Stimulated activated CD4-positive, alpha-beta T cell treated with anti-CD3 and anti-CD28 coated beads, Interleukin-1b, Interleukin-23, amount 100 ng/mL, for 4 hours (primary cell): ENCODE measurements at places on chromosomes 7 and 10.

DNA sequence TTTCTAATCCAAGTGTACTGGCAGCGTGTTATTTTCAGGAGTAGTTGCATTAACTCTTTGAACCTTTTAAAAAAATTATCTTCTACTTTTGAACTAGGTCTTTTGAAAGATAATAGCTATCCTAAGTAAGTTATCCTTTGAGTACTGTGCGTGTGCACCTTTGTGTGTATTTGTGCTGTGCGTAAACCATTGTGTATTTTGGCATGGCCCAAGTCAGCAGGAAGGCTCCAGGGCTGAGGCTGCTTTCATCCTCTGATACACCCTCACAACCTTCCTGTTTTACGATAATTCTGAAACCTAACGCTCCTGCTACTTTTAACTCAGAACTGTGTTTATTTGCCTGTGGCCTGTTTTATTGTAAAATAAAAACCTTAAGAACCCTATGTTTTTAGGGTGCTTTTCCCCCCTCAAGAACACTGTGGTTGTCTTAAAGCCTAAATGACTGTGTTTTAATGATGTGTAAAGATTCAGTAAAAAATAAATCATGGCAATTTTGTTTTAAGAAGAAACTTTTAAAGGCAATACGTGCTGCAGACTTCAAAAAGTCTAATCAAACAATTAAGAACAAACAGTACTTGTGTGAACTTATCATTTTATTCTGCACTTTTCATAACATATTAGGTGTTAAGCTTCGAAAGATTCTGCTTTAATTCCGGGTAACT lies 57.5 kb downstream of the HDAC9 start:
- DNase-seq: no peak

DNA sequence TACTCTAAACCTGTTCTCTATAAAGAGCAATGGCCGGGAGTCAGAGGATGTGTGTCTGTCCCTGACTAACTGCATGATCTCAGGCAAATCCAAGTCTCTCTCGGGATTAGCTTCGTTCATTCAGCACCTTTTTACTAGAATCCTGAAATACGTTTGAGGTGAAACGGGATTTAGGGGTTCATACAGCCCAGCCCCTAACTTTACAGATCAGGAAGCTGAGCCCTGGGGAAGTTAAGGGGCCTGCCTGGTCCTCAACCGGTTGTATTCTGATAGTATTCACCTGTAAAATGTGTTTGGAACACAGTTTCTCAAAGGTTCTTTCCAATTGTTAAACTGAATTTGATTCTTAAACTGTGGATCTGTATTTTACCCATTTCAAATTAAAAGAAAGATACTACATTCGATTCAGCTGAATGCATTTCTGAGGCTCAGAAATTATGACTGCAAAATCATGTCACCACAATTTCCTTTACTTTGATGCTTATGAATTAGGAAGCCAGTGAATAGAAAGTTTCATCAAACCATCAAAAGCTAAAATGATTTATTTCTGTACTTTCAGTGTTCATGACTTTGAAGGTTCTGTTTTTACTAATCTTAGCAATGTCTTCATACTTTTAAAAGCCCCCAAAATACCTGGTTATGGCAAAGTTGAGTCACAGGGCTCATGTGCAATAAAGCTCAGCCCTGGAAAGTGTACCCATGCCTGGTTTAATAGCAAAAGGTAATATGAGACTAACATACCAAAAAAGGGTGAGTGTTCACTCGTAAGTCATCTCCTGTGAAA lies 28.9 kb upstream of the EZH2 start:
- peak; percentile 65 for DNase-seq

DNA sequence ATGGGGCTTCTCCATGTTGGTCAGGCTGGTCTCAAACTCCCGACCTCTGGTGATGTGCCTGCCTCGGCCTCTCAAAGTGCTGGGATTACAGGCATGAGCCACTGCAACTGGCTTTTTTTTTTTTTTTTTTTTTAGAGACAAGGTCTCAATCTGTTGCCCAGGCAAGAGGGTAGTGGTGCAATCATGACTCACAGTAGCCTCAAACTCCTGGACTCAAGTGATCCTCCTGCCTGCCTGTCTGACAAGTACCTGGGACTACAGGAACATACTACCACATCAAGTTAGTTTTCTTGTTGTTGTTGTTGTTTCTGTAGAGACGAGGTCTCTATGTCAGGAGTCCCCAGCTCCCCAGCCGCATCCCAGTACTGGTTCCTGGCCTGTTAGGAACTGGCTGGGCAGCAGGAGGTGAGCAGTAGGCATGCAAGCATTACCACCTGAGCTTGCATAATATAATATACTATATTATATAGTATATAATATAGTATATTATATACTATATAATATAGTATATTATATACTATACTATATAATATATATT lies 55.7 kb downstream of the TPK1 start:
- DNase-seq: no peak

- no peak for DNase-seq
Observed at GRCh38 chr10:113425541-113425951, 127.3 kb upstream of the HABP2 start.

GRCh38 chr10:131662851-131663250 lies 238.0 kb upstream of the PPP2R2D start:
- no peak for DNase-seq

GRCh38 chr10:101451667-101452069 lies 97.7 kb downstream of the BTRC start:
- DNase-seq: no peak

DNA sequence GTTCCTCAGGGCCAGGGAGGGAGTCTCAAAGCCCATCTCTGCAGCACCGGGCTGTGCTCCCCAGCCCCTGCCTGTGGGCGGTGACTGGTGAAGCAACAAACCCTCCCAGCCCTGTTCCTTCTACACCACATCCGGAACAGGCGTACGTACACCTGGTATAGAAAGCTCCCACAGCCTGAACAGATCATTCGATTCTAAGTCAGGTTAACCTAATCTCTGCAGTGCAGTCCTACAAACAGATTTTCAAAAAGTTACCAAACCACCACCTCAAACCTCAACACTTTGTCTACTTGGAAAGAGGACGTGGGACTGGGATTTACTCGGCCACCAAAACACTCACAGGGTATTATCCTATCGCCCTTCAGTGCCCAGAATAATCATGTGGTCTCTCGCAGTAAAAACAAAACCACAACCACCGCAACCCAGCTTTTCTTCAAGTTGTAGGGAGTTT lies 238.4 kb downstream of the DIP2C start:
- peak; percentile 17 for DNase-seq

DNA sequence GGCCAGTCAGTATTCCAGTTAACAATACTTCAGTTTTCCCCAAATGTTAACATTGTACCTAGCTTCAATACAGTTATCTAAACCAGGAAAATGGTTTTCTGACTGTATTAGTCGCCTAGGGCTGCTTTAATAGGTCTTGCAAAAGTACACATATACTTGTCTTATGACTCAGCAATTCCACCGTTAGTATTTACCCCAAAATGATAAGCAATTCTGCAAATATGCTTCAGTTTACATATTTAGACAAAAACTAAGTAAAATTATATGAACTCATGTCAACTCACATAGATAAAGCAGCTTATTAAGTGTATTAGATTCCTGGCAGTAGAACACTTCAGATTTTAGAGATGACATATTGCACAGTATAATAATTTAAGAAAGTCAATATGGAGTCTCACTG lies 363.3 kb downstream of the ARL4A start:
- no peak for DNase-seq

DNA sequence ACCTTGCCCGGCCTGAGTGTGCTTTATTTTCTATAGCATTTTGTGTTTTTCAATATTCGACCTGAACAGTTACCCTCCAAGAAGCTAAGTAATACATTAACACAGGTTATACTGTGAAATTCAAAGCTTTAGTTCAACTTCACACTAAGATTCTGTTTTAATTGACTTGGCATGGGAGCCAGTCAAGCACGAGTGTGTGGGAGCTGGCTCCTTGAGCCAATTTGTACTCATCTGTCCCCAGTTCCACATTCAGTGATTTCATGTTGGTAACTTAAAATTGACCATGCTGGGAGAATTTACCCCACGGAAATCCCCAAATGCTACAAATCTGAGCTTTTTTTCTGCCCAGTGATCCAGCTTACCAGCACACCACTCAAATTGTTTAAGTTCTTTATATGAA lies 20.3 kb downstream of the TSPAN12 start:
- no peak for DNase-seq

DNA sequence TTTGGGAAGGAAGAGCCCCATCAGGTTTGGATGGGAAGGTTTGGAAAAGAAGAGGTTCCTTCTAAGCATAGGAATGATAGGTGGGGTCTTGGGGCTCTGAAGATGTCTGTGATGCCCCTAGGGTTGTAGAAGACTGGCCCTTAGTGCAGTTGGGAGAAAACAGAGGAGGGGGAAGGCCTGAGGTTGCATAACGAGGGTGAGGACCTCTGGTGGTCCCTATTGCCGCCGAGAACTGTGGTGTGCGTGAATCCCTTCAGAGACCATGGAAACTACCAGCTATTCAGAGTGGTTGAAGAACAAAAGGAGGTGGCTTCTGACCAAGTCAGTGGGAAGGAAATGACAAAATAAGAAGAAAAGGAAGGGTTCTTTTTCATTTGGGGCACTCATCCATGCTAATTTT lies 3.1 kb upstream of the PKD2L1 start:
- DNase-seq: no peak

DNA sequence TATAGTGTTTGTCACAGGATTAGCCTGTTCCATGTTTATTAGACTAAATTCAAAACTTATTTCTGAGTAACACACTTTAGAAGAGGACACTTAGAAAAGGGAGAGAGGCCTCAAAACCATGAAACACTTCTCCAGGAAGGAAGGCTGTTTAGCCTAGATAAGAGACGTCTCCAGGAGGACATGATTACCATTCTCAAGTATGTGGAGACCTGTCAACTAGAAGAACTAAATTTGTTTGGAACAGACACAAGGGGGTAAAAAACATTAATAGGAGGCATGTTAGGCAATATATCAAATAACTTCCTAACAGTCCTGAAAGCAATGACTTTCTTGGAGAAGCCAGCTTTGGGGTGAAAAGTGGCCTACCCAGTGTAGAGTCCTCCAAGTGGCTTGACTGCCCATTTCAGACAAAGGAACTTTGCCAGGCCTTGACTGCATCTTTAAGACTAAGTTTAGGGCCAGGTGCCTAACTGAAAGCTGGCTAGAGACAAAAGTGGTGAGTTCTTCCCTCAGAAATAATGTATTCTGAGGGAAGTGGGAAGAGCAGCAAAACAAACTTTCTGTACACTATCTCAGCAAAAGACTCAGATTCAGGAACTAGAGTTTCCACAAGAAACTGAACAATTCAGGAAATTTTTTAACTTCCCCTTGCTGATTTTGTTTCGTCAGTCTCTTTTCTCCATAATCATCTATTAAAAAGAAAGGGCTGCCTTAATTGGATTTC lies 11.8 kb downstream of the NCOA4 start:
- DNase-seq: no peak

DNA sequence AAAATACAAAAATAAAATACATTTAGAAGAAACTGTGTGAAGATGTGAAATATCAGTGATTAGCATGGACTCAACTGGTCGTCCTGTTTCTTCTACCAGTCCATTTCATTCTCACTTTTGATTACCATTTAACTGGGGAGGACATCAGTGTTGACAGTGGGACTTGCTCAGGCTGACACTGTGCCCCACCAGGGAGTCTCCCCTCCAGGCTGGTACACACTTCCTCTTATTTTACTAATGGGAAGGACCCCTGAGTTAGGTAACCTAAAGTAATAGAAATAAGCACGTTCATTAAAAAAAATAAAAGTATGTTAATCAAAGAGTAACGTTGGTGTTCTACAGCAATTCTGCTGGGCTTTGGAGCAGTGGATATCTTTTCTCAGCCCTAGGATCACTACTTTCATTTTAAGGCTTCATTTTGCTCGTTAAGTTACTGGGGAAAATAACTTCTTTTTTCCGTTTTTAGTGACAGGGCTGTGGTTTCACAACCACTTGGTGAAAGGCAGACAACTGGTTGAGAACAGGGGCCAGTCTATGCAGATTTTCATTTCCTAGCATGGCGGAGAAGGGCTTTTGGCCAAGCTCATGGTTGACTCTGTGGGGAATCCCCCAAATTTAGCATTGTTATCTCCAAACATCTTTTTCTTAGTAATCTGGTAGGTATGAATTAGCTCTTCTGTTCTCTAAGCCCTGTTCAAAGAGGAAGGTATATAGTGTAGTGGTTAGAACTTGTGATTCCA lies 2.1 kb downstream of the SNX10 start:
- peak; percentile 13 for DNase-seq

- DNase-seq: no peak
Observed at GRCh38 chr10:132363921-132364593, 32.1 kb downstream of the LRRC27 start.

- peak; percentile 80 for DNase-seq
Observed at GRCh38 chr7:4791738-4792536, 16.5 kb downstream of the AP5Z1 start.
